ENCODE measurements at places on chromosomes 3 and 15. TPM values are rescaled to one million over a fixed set of nuclear protein-coding genes. Genes with fewer than 3 reads are reported as not detected.

The CCDC51 gene
- total RNA-seq = 13.1 TPM

The DUOXA2 gene
- not detected for total RNA-seq

The PPM1M gene
- total RNA-seq = 12.0 TPM

The CXCR6 gene
- not detected for total RNA-seq

The GASK1A gene
- total RNA-seq = not detected

Data from thoracic aorta endothelial cell (primary cell).